ENCODE measurements at places on chromosomes 4 and X.

GRCh38 chr4:92535599-92535998 lies 231.8 kb downstream of the GRID2 start:
- DNase-seq: peak; percentile 76

GRCh38 chrX:115330498-115331168 lies 41.1 kb downstream of the LUZP4 start:
- DNase-seq: peak; percentile 63

- DNase-seq: no peak
Measured at GRCh38 chr4:15436513-15436912, 8.7 kb downstream of the C1QTNF7 start.

GRCh38 chr4:146522869-146523205 lies 1.1 kb upstream of the SLC10A7 start:
- peak; percentile 18 for DNase-seq

DNA sequence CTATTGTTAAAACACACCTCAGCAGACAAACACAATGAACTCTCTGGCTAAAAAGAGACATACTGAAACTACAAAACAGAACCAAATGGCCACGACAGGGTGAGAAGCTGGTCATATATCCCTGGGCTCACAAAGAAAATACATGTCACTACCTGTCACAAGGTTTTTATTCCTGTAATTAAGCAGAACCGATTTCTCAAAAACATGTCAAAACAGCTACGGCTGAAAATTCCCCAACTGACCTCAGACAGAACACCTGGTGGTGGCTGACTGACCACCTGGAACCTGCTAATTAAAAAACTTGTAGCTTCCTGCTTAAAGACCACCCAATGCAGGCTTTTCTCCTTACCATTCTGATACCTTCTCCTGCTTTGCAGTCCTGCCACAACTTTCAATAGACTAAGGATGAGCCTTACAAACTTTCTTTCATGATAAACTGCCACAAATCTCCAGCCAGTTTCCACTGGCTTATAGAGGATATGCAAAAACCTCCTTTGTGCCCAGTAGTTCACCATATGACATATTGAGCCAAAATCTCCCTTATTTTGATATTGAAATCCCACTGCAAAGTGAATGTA lies 571.9 kb downstream of the SPOCK3 start:
- DNase-seq: no peak
